ENCODE measurements at places on chromosomes 12 and 14.

DNA sequence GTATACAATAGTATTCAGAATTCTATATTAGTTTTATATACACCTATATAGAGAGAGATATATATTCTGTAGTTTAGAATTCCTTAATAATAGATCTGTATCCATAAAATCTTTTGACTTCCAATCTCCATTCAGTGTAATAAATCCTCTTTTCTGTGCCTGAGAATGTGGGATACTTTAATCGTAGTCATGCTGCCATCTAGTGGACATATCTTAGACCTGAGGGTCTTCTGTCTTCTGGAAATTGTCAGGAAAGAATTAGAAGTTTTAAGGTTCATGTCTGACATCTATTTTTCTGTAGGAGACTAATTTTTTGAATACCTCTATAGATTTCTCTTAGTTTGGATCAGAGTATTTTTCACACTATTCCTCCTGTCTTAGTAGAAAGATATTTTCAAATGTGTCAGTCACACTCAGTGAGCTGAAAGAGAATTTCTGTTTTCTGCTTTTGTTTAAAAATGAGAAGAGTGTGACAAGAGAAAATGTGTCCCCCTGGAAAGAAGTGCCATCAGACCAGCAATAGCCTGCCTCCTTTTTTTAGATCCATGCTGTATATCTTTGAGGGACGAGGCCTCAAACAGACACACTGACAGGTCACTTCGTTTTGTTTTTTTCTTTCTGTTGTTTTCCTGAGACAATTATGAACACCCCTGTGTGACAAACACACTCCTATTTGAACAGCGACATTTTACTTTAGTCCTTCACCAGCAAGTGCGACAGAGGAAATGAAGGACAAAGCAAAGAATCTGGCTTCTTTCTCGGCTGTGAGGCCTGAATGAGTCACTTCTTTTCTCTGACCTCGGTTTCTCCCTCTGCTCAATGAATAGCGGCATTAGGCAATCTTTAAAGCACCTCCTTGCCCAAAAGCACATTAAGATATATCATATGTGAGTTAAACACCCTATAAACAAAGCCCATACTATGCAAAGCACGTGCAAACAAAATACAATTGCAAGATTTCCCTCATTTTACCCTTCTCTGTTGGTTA, 96.3 kb downstream of the GALC start:
- peak; percentile 12 for DNase-seq

DNA sequence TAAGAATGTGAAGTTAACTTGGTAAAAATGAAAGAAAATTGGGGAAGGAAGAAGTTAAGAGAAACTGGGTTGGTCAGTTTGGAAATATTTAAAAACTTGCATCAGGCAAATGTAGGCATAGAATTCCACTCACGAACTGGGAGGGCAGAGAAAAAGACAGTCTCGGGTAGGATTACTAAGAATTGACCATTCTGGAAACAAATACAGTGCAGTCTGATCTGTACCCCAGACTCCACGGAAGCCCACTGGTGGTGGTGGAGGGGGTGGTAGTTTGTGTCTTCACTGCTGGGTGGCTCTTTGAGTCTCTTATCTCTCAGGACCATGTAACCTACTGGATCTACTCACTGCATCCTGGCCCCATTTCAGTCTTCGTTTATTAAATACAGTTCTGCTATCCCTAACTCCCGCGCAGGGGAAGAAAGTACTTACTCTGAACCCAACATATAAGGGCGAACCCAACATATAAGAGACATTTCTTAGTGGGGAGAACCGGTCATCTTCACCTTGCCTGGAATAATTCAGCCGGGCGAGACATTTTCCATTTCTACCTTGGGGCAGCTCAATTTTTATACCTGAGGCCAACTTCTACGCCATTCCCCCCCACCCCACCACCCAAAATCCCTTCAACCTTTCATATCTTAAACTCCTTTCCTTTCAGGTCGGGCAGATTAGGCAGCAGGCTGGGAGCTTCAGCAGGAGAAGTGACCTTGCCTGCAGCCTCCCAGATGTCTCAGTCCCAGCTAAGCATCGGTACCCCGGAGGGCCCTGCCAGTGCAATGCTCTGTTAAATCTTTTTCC, 1.7 kb downstream of the SLC2A3 start:
- no peak for DNase-seq

- no peak for DNase-seq
Measured at GRCh38 chr14:39097159-39097558, 5.9 kb downstream of the SEC23A start.

DNA sequence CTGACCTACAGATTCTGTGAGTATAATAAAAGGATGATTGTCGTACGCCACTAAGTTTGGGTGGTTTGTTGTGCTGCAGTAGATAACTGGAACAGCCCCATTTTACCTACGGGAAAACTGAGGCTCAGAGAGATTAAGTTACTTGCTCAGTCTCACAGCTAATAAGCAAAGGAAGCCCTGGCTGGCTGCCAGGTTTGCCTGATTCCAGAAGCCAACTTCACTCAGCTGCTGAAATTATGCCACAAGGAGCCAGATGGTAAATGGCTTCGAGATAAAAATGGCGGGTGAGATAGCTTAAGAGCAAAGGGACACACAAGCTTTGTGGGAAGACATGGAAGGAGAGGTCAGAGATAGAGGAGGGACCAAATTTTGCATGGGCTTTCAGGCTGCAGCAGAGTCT, 191.5 kb upstream of the NOS1 start:
- DNase-seq, result no peak

Data from NCI-H1436 treated with DMSO at 0.1 percent for 48 hours (cell line).